ENCODE measurements at places on chromosomes 6 and 20.

DNA sequence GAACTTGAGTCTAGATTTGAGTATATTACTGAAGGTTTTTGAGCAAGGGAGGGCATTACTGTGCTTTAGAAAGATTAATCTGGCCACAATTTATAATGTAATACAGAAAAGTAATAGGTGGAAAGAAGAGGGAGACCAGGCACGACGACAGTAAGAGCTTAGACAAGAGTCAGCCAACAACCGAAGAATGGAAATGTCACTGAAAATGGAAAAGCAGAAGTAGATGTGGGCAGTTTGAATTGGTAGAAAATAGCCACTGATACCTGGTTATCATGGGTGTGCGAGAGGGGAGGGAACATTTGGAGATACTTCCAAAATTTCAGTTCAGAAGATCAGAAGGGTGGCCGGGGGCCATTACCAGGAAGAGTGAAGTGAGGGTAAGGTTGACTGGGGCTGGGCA lies 339.1 kb downstream of the UTRN start:
- DNase-seq: no peak

GRCh38 chr6:63307581-63308246 lies 12.1 kb downstream of the LGSN start:
- DNase-seq: no peak

- DNase-seq: no peak
These were observed 730 bp downstream of the PARD6B start for GRCh38 chr20:50731930-50732690.

DNA sequence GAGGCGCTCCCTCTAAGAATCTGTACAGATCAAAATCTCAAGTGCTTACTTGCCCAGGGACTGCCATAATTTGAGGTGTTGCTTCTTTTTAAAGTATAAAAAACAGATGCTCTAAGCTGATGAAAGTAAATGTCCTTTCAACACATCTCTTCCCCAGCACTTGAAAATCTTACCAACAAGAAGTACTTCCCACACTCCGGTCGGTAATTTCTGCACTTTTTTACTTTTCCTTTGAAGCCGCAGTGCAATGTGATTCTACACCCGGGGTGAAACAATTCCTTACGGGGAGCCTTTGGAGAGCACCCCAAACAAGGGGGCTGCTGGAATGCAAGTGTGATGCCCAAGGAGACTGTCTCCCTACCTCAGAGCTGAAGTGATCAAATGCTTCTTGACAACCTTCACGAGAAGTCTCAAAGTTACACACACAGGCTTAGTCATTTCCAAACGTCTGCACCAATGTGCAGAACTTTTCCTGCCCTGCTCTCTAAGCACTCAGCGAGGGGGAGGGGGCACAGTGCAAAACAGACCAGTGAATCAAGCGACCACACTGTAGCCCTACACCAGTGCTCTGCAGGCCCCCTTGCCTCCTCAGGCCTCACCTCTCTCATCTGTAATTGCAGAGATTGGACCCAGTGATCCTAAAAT lies 56.7 kb downstream of the ATXN1 start:
- DNase-seq: no peak

DNA sequence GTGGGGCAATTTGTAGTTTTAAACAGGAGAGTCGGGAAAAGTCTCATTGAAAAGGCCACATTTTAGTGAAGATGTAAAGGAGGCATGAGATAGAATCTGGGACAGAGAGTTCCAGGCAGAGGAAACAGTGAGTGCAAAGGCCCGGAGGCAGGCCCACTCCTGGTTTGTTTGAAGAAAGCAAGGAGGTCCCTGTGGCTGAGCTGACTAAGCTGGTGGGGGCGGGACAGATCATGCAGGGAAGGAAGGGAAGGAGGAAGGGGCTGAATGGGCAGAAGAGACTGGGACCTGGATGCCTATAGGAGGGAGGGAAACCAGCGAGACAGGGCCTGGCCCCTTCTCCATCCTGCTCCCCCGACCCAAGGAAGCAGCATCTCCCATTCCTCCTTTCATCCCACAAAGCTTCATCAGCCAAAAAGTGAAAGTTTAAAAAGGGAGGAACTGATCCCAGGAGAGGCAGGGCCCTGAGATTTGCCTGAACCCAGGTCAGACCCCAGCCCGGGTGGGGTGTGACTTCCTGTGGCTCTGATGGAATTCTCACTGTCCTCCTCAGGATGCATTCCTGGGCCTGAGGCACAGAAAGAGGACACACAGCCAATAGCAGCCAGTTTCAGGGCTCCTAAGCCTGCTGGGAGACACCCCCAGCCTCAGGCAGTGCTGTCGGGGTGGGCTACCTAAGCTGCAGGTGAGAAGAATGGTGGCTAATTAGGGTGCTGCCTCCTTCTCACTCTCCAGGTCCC lies 54.2 kb upstream of the SIRPA start:
- DNase-seq: no peak

DNA sequence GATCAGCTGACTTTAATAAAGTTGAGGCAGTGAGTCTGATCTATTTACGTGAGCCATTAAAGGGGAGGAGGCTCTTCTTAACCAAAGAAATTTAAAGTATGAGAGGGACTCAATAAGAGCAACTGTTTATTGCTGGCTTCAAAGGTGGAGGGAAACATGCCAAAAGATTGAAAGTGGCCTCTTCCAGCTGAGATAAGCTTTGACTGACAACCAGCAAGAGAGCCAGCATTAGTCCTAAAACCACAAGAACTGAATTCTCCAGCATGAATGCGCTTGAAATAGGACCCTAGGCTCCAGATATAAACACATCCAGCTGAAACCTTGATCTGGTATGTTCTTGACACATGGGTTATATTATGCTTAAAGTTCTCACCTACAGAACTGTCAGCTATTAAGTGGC lies 123.1 kb upstream of the GJE1 start:
- no peak for DNase-seq

GRCh38 chr6:13165502-13166172 lies 162.7 kb downstream of the TBC1D7 start:
- DNase-seq: no peak

DNA sequence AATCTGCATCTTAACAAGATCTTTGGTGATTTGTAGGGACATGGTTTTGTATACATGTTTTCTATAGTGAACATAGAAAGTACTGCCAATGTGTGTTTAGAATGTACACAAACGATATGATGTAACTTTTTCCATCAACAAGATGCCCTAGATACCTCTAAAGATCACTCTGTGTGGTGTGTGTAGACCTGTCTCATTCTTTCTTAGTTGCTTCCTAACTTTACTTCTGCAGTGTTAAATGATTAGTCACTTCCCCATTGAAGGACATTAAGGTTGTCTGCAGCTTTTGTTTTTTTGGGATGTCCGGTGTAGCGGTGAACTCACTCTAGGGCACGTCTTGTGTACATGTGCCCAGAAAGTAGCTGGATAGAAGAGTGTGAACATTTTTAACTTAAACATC lies 35.9 kb downstream of the CDYL start:
- DNase-seq: no peak

GRCh38 chr6:42783177-42783875 lies 1.5 kb downstream of the BICRAL start:
- DNase-seq: peak; percentile 76

- no peak for DNase-seq
These were observed 205.4 kb upstream of the BMP2 start for GRCh38 chr20:6562111-6562510.

DNA sequence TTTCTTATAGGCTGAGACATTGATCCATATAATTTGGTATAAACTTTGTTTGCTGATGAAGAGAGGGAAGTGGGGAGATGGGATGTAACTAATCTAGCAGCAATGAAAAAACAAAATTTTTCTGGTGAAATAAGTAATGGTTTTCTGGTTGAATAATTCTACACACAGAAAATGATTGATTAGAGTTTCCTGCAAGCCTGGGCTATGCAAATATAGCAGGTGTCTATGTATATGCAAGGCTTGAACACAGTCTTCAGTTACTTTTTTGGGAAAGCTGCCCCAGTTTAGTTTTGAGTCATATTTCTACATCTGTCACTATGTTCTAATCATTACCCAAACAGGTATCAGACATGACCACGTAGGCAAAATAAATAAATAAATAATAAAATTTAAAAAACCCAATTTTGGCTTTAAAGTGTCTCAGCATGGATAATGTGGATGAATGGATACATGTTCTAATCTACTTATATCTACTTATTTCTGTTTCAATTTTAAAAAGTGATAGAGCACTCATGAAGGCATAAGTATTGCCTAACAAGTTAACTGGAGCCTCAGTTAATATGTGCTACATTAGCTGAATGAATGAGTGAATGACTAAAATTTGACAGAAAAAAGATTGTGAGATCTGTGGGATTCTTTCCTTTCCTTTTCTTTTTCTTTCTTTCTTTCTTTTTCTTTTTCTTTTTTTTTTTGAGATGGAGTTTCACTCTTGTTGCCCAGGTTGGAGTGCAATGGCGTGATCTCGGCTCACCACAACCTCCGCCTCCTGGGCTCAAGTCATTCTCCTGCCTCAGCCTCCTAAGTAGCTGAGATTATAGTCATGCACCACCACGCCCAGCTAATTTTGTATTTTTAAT lies 37.2 kb upstream of the TFB1M start:
- DNase-seq: no peak

GRCh38 chr6:42846505-42846904 lies 32.9 kb upstream of the RPL7L1 start:
- DNase-seq: no peak

GRCh38 chr6:7108196-7108963 lies 619 bp downstream of the RREB1 start:
- DNase-seq: peak; percentile 28

GRCh38 chr20:34871966-34872621 lies 562 bp downstream of the GGT7 start:
- DNase-seq: no peak

DNA sequence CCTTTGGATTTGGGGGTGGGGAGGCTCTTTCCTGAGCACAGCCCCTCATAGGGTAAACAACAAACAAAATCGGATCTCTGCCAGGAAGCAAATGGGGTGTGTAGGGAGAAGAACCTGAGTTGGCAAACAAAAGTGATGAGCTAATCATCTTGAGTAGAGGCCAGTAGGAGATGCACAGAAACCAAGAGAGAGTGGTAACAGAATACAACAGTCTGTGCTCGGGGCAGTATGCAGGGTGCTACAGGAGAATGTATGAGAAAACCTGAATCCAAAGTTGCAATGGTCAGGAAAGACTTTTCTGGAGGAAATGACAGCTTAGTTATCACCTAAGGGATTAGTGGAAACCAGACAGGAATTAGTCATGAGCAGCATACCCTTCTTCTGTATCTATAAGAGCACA lies 177.8 kb downstream of the CDKAL1 start:
- DNase-seq: no peak

DNA sequence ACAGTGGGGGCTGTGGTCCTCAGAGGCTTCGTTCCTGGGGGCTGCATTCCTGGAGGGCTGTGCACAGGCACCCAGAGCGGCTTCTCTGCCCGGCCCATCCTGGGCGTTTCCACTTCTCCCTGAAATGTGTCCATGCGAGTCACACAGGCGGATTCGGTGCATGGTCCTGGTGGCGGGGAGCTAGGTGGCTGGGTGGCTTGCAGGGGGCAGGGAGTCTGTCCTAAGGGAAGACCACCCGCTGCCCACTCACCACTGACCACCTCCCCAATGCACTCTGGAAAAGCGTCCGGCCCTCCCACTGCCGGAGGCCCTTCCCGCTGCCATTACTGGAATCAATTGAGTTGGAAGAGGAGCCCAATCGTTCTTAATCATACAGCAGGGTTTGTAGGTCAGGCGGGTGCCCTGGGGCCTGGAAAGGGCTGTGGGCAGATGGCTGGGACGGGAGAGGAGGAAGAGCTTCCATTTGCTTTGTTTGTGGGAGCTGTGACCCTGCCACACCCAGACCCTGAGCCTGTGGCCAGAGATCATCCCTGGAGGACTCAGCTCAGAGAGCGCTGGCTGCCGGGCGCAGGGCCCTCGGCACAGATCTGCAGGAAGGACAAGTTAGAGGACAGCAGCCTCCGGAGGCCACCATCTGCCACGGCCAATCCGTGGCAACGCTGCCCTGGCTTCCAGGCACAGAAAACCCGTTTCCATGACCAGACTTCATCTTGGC lies 6.4 kb downstream of the CHRNA4 start:
- DNase-seq: no peak

- no peak for DNase-seq
These were observed 5.9 kb upstream of the UNC93A start for GRCh38 chr6:167285077-167285770.

- no peak for DNase-seq
These were observed 7.7 kb downstream of the PSMB1 start for GRCh38 chr6:170545405-170545804.

- DNase-seq: no peak
These were observed 1.6 kb downstream of the SLC22A7 start for GRCh38 chr6:43299338-43300293.

DNA sequence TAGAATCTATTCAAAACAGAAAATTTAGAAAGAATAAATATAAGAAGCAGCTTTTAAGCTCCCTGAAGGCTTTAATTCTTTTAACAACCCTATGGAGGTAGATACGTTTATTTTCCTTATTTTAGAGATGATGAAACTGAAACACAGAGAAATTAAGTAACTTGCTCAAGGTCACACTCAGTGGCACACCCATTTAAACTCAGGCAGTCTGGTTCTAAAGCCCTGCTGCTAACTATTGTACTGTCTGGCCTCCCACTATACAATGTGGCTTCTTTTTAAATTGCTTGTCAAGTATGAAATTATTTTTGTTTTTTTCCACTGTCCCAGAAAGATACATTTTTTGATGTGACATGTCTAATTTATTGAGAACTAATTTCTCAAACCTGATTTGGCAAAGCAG lies 55.7 kb downstream of the FAM217A start:
- DNase-seq: no peak

DNA sequence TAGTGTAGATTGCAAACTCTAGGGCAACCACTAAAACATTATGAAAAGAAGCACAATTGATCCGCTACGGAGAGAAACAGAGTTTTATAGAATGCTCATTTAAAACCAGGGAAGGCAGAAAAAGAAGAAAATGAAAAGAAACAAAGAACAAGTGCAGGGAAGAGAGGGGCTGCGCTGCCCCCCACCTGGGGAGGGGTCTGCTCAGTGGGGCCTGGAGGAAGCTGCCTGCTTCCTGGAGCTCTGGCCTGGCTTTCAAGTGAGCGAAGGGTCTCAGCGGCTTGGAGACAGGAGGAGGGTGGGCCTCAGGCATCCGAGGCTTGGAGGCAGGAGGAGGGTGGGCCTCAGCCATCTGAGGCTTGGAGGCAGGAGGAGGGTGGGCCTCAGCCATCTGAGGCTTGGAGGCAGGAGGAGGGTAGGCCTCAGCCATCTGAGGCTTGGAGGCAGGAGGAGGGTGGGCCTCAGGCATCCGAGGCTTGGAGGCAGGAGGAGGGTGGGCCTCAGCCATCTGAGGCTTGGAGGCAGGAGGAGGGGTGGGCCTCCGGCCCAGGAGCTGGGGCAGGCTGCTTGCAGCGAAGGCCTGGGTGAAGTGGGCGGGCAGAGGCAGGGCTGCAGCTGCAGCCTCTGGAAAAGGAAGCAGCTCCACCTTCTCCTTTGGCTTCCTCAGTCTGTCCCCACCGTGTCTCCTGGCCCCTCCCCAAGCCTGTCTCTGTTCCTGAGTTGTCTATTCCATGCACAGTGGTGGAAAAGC lies 406.3 kb downstream of the TAF4 start:
- DNase-seq: no peak

DNA sequence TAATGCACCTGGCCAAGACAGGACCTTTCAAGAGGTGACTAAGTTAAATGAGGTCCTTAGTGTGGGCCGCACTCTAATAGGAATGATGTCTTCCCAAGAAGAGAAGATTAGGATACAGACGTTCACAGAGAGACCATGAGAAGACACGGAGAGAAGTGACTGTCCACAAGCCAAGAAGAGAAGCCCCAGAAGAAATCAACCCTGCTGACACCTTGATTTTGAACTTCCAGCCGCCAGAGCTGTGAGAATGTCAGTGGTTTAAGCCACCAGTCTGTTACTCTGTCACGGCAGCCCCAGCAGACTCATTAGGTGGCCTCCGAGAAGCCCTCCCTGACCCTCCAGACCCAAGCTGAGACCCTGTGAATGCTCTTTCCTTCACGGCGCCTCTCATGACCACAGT lies 29.5 kb downstream of the NOL4L start:
- DNase-seq: no peak
